Endothelial cell of umbilical vein (primary cell): ENCODE measurements at places on chromosomes 12 and 14. TPM values are rescaled to one million over a fixed set of nuclear protein-coding genes. Genes with fewer than 3 reads are reported as not detected.

- no peaks in the 10 kb centered on the region for H3K27me3 ChIP-seq
- H3K27ac ChIP-seq = no peak overlapping the region
- no peaks in the 10 kb centered on the region for H3K36me3 ChIP-seq
- no peak for DNase-seq
- H3K4me3 ChIP-seq = no peak overlapping the region
- H3K4me1 ChIP-seq = no peaks in the 10 kb centered on the region
Measured at GRCh38 chr14:94575730-94576585, 5.3 kb upstream of the SERPINA5 start.

The GSG1 gene
- not detected in 2 replicates for total RNA-seq

The ANO2 gene
- total RNA-seq = 51.6 and 65.0 TPM in 2 replicates

The CNTN1 gene
- 0.07 TPM in 1 of 2 replicates, not detected in the other for total RNA-seq

DNA sequence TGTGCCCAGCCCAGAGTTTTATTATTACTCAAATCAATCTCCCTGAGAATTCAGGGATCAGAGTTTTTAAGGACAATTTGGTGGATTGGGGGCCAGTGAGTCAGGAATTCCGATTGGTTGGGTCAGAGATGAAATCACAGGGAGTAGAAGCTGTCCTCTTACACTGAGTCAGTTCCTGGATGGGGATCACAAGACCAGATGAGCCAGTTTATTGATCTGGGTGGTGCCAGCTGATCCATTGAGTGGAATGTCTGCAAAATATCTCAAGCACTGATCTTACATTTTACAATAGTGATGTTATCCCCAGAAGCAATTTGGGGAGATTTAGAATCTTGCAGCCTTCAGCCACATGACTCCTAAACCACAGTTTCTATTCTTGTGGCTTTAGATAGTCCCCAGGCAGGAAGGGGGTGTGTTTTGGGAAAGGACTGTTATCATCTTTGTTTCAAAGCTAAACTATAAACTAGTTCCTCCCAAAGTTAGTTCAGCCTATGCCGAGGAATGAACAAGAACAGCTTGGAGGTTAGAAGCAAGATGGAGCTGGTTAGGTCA lies 89.1 kb upstream of the CNOT2 start:
- H3K36me3 ChIP-seq = no peaks in the 10 kb centered on the region
- no peaks in the 10 kb centered on the region for H3K4me1 ChIP-seq
- H3K27ac ChIP-seq = no peak overlapping the region

DNA sequence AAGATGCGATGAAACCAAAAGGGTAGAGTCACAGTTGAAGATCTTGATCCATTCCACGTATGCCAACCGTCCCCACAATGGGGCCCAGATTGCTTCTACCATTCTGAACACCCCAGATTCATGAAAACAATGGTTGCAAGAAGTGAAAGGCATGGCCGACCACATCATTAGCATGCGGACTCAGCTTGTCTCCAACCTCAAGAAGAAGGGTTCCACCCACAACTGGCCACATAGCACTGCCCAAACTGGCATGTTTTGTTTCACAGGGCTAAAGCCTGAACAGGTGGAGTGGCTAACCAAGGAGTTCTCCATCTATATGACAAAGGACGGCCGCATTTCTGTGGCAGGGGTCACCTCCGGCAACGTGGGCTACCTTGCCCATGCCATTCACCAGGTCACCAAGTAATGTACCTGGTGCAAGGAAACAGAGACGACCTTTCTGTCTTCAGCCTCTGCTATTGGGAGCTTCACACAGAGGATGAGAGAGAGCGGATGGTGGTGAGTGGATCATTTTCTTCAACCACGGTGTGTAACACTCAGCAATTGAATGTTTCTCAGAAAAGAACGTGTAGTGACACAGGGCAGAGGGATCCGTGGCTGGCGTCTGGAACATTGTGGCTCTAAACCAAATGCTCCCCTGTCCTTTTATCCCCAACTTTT lies 26.8 kb upstream of the CLEC2D start:
- H3K4me1 ChIP-seq = peaks cover 8% of the 10 kb centered on the region
- H3K36me3 ChIP-seq = no peaks in the 10 kb centered on the region
- H3K27me3 ChIP-seq = no peaks in the 10 kb centered on the region

DNA sequence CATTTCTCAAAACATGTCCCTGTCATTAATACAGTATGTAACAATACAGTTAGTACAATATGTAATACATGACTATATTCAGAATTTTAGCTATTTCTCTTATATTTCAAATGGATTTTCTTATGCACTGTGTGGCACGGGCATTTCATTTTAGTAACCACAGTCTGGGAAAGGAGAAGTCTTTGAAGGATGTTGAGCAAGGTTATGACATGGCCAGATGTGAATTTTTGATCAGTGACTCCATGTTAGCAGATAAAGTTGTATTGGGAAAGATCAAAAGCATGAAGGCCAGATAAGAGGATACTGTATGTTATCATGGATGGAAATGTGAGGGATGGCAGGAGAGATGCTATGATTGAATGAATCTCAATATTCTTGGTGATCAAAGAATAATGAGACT lies 285.2 kb downstream of the NAV3 start:
- no peaks in the 10 kb centered on the region for H3K27me3 ChIP-seq
- no peak for DNase-seq
- H3K27ac ChIP-seq = no peak overlapping the region

DNA sequence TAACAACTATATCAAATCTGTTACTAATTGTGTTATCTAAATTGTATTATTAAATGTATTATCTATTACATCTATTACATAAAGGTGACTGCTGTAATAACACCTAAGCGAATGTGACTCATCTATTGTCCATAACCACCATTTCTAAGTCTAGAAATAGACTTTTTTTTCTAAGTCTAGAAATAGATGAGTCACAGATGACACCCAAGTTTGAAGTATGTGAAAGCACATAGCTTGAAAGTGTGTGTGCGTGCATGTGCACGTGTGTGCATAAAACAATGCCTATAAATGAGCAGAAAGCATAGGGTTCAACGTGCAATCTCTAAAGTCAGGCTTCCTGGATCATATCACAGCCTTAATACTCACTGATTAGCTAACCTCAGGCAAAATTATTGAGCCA lies 451.3 kb upstream of the USP15 start:
- H3K27me3 ChIP-seq = no peaks in the 10 kb centered on the region
- H3K4me1 ChIP-seq = no peaks in the 10 kb centered on the region
- no peak overlapping the region for H3K27ac ChIP-seq
- no peak for DNase-seq
- no peak overlapping the region for H3K4me3 ChIP-seq

- H3K4me1 ChIP-seq = peaks cover 19% of the 10 kb centered on the region
- H3K27me3 ChIP-seq = no peaks in the 10 kb centered on the region
- no peaks in the 10 kb centered on the region for H3K36me3 ChIP-seq
- H3K27ac ChIP-seq = no peak overlapping the region
- no peak for DNase-seq
- H3K4me3 ChIP-seq = no peak overlapping the region
Measured at GRCh38 chr14:68504861-68505260, 288.0 kb downstream of the ZFP36L1 start.

DNA sequence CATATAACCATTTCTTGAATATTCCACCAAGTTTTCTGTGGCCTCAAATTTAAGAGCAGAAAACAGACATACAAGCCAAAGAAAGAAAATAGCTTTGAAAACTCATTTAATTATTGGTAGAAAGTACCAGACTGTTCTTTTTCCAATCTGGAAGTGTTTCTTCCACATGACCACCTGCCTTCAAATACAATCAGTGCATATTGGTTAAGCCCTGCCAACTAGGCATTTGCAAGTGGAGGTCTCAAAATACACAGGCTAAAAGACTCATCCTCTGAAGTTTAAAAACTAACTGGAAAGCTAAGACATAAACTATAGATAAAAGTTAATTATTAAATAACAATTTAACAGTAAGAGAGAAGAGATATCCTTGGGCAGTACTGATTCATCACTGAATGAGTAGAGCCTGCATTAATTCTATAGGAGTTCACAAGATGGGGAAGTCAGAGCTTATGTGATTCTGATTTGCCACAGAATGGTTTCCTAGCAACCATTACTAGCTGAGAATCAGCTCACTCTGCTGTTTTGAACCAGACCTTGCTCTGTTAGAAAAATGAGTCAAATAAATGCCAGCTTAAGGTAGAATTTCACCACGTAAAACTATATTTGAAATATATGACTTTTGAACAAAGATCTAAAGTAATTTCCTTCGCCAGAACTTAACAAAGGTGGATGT lies 433.8 kb downstream of the FUT8 start:
- no peaks in the 10 kb centered on the region for H3K4me1 ChIP-seq
- H3K4me3 ChIP-seq = no peak overlapping the region
- no peaks in the 10 kb centered on the region for H3K36me3 ChIP-seq
- no peak overlapping the region for H3K27ac ChIP-seq

- H3K27ac ChIP-seq = no peak overlapping the region
- no peak overlapping the region for H3K4me3 ChIP-seq
- H3K36me3 ChIP-seq = no peaks in the 10 kb centered on the region
- no peaks in the 10 kb centered on the region for H3K4me1 ChIP-seq
Measured at GRCh38 chr12:110869026-110869425, 22.2 kb downstream of the CCDC63 start.

The MYH6 gene
- total RNA-seq = not detected in 2 replicates

The MCRS1 gene
- total RNA-seq = 71.1 and 78.5 TPM in 2 replicates

- H3K27me3 ChIP-seq = no peaks in the 10 kb centered on the region
- H3K4me3 ChIP-seq = no peak overlapping the region
- no peaks in the 10 kb centered on the region for H3K36me3 ChIP-seq
- H3K27ac ChIP-seq = no peak overlapping the region
Measured at GRCh38 chr14:100403802-100404365, 80.7 kb downstream of the SLC25A47 start.

GRCh38 chr14:67491741-67492507 lies 3.4 kb upstream of the TMEM229B start:
- no peak overlapping the region for H3K4me3 ChIP-seq
- no peaks in the 10 kb centered on the region for H3K4me1 ChIP-seq
- H3K36me3 ChIP-seq = no peaks in the 10 kb centered on the region
- peaks cover 2% of the 10 kb centered on the region for H3K27me3 ChIP-seq
- H3K27ac ChIP-seq = no peak overlapping the region

DNA sequence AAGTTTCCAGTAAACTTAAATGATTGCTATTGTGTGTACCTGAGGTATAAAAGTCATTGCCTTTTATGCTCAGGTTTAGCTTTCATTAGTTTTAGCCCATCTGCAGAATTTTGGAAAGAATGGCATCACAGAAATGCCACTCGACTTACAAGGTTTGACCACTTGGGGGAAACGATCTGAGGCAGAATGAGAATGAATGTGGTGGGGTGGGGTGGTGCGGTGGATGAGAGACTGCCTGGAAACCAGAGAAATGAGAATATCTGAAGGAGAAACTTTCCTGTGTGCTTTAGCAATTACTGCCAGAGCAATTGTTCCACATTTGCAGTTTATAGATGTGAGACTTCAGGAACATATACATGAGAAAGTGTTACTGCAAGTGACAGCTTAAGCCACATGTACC lies 225.4 kb upstream of the PDE3A start:
- no peaks in the 10 kb centered on the region for H3K4me1 ChIP-seq
- no peaks in the 10 kb centered on the region for H3K36me3 ChIP-seq
- DNase-seq = no peak
- no peaks in the 10 kb centered on the region for H3K27me3 ChIP-seq
- H3K27ac ChIP-seq = no peak overlapping the region
- H3K4me3 ChIP-seq = no peak overlapping the region

- peak overlapping the region; percentile 88 for H3K27ac ChIP-seq
- peak; percentile 58 for DNase-seq
- no peak overlapping the region for H3K4me3 ChIP-seq
- no peaks in the 10 kb centered on the region for H3K27me3 ChIP-seq
- H3K4me1 ChIP-seq = peaks cover 31% of the 10 kb centered on the region
Measured at GRCh38 chr14:50061664-50062437, 54.5 kb downstream of the VCPKMT start.

DNA sequence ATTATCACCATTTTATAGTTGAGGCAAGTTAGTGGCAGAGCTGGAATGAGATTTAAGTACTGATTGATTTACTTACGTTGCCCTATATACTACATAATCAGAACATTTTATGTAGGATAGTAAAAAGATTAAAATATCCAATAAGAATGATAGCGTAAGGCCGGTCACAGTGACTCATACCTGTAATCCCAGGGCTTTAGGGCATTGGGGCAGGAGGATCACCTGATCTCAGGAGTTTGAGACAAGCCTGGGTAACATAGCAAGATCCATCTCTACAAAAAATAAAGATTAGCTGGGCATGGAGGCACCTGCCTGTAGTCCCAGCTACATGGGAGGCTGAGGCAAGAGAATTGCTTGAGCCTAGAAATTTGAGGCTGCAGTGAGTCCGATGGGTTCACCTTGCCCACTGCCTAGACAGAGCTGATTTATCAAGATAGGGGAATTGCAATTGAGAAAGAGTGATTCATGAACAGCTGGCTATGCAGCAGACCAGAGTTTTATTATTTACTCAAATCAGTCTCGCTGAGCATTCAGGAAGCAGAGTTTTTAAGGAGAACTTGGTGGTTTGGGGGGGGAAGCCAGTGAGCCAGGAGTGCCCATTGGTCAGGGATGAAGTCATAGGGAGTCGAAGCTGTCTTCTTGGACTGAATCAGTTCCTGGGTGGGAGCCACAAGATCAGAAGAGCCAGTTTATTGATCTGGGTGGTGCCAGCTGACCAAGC lies 24.7 kb upstream of the SGPP1 start:
- H3K4me1 ChIP-seq = no peaks in the 10 kb centered on the region
- H3K36me3 ChIP-seq = no peaks in the 10 kb centered on the region
- no peak overlapping the region for H3K4me3 ChIP-seq
- H3K27ac ChIP-seq = no peak overlapping the region
- DNase-seq = no peak

GRCh38 chr14:50018201-50018932 lies 98.0 kb downstream of the VCPKMT start:
- no peaks in the 10 kb centered on the region for H3K36me3 ChIP-seq
- H3K4me3 ChIP-seq = no peak overlapping the region
- H3K27ac ChIP-seq = no peak overlapping the region
- H3K4me1 ChIP-seq = no peaks in the 10 kb centered on the region
- peak; percentile 20 for DNase-seq

The PPP4R3A gene
- total RNA-seq = 77.0 and 83.5 TPM in 2 replicates

The FAM90A1 gene
- total RNA-seq = not detected in 2 replicates

The AQP6 gene
- total RNA-seq = not detected in 2 replicates
